ENCODE measurements at places on chromosomes 11 and 22.

- DNase-seq = no peak
These were observed 629 bp downstream of the PSMA1 start for GRCh38 chr11:14519597-14519916.

GRCh38 chr11:110947096-110947495 lies 234.9 kb upstream of the ARHGAP20 start:
- no peak for DNase-seq

DNA sequence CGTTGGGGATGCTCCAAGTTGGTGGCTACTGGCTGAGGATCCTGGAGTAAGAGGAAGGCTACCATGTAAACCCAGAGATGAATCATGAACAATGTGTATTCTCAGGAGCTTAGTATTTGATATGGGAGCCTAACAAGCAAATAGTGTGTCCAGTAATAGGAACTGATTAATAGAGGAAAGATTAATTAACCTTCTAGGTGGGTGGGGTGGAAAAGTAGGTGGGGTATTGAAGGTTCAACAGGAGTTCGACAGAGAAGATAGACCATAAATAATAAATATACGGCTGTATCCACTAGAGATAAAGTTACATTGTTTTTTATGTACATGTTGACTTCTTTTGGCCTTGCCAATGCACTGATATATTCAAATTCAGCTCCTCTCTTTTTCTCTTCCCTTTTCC lies 43.1 kb downstream of the BMAL1 start:
- DNase-seq = no peak

DNA sequence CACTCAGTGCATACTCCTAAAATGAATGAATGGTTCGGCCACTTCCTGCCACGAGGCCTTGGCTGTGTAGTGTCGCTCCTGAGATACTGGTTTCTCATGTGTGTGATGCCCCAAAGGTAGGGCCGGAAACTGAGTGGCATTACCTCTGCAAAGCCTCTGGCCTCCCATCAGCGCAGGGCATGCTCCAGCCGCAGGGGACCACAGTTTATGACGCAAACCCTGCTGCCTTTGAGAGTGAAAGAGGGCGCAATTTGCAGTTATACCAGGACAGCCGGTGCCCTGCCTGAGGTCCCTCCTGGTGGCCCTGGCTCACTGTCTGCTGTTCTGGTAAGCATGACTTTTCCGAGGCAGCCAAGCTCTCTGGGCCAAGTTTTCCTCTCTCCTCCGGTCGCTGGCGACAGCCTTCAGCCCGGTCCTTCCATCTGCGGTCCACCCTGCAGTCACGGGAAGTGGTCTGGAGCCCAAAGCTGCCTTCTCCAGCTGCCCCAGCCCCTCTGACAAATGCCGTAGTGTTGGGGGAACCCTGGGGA lies 2.4 kb upstream of the FGF3 start:
- DNase-seq = no peak

DNA sequence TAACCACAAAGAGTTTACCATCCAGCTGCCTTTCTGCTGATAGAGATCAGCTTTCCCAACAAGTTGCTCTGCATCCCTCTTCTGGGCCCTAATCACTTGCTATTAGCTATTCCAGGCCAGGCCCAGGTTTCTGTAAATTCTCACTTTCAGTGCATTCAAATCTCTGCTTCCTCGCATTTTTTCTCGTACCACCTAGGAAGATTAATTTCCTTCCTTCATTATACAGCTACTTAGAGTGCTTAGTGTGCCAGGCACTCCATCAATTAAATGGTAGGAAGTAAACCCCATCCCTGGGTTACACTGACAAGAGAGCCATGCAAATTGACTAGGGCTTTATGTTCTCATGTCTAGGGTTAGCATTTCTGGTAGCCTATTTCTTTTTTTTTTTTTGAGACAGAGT lies 9.7 kb downstream of the SIAE start:
- DNase-seq = no peak

- no peak for DNase-seq
These were observed 68.4 kb upstream of the CLNS1A start for GRCh38 chr11:77705876-77706579.

GRCh38 chr11:117180661-117181585 lies 2.4 kb downstream of the SIDT2 start:
- DNase-seq = peak; percentile 71

DNA sequence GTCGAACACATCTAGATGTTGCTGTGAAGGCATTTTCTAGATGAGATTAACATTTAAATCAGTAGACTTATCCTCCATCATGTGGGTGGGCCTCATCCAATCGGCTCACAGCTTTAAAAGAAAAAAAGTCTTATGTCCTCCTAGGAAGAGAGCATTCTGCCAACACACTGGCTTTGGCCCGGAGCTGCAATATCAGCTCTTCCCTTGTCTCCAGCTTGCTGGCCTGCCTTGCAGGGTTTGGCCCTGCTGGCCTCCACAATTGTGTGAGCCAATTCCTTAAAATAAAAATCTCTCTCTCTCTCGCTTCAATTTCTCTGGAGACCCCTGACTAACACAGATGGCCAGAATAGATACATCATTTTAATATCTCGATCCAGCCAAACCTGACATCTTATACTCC lies 13.1 kb upstream of the ABCC8 start:
- no peak for DNase-seq

DNA sequence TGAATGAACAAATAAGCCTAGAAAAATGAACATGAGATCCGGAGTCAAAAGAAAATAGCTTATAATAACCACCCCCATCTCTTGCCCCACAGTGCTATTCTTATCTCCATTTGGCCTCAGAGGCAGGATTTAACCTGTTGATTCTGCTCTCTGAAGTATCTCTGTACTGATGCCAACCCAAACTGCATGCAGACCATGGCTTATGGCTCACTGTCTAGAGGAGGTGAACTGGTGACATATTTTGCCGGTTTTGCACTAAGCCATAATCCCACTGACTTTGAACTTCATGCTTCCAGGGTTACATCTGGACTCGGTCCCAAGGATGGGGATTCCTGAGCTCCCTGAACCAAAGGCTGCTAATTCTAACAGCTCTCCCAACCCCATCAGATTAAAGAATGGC lies 397.1 kb downstream of the TENM4 start:
- no peak for DNase-seq

Data from activated T-cell treated with anti-CD3 and anti-CD28 coated beads, Interleukin-2, amount 50 U/mL, for 48 hours (primary cell).